ENCODE measurements at places on chromosomes 12 and 14.
A peak's percentile ranks its signal among the peaks of the same experiment; 100 is the strongest.

- no peak for DNase-seq
Measured at GRCh38 chr12:132052196-132052932, 91.8 kb downstream of the DDX51 start.

GRCh38 chr12:110585231-110585799, 2.2 kb upstream of the PPTC7 start:
- peak; percentile 36 for DNase-seq

GRCh38 chr14:91570021-91570420, 59.9 kb upstream of the PPP4R3A start:
- no peak for DNase-seq

DNA sequence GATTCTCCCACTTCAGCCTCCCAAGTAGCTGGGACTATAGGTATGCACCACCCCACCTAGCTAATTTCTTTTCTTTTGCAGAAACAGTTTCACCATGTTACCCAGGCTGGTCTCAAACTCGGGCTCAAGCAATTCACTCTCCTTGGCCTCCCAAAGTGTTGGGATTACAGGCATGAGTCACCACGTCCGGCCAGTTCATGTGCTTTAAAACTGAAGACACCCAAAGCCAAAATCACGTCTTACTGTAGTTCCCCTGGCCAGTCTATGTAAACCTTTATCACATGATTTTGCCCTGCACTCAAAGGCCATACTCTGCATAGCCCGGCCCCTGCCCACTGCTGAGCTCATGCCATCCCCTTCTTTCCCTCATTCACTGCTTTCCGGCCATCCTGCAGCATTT, 4.5 kb downstream of the ALKBH2 start:
- DNase-seq: peak; percentile 5

DNA sequence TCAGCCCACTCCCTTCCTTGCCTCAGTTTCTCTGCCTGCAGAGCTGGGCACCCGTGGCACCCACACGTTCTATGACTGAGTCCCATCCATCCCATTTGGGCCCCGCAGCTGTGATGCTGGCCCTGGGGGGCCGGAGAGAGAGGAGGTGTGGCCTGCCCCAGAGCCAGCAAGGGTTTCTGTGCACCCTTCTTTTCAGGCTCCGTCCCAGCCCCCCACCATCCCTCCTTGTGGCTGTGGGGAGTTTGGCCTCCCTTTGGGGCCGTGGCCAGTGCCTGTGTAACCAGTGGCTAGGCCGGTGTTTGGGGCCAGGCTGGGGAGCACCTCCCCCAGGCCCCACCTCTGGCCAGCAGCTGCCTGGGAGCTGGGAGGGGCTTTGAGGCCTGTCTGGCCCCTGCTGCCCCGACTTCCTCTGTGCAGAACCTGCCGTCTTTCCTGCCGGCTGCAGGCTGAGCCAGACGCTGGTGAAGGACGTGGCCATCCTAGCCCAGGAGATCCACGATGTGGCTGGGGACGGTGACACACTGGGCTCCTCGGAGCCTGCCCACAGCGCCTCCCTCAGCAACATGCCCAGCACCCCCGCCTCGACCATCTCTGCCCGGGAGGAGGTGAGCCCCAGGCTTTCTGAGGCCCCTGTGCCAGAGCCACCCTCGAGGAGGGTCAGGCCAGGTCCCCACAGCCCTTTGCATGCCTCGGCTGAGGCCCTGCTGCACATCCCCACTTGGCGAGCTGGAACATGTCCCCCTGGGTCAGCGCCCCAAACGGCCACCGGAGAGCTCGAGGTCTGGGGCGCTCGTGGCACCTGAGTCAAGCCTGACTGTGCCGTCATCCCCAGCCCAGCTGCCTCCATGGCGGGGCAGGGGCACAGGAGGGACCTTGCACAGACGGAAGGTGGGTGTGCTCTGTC, 27.7 kb downstream of the CEP170B start:
- no peak for DNase-seq

- peak; percentile 38 for DNase-seq
Measured at GRCh38 chr12:89245090-89245489, 107.2 kb downstream of the DUSP6 start.

DNA sequence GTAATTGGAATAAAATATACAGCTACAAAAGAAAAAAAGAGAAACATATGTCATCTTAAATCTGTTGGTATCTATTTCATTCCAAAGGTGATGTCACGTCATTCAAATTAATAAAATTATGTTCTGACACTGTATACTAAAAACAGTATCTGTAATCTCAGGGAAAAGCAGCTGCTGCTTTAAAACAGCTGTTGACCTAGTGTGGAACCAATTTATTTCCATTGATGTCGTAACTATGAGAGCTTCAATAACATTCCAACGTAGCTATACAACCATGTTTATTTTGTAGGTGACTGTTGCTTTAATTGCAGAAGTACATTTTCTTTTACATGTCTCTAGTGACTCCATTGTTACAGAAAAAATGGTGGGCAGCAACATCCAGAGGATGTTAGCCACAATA, 571.7 kb downstream of the RPS29 start:
- DNase-seq: peak; percentile 2

- DNase-seq: no peak
Measured at GRCh38 chr12:124919521-124920352, 5.3 kb upstream of the UBC start.

GRCh38 chr12:94374124-94374523, 85.5 kb downstream of the CEP83 start:
- no peak for DNase-seq

DNA sequence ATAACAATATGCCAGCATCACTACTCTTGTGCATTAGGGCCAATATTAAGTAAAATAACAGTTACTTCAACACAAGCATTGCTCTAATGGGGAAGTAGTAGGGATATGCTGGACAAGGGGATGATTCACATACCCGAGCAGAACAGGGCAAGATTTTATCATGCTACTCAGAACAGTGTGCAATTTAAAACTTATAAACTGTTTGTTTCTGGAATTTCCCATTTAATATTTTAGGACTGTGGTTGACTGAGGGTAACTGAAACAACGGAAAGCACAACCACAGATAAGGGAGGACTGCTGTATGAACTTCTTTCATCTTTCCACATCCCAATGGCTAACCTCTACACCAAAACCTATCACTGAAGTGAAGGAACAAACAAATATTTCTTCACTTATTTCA, 36.8 kb downstream of the SARNP start:
- no peak for DNase-seq

DNA sequence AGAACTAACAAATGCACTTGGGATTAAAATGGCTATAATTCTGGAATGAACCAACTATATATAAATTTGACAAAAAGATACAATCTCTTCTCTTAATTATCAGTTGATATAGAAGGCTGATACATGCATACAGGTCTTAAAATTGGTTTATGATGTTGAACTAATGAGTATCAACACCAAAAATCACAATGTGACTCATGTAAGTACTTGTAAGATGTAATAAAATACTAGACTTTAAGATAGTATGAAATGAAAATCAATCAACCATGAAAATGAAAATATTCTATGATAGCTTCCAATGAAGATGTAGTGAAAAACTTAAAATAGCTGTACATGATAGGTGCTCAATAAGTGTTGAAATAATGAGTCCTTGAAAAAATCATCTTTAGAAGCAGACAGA, 116.6 kb upstream of the SOX5 start:
- no peak for DNase-seq

All from fibroblast of skin of abdomen (primary cell).